ENCODE measurements at places on chromosomes 3 and 15. TPM values are rescaled to one million over a fixed set of nuclear protein-coding genes. Genes with fewer than 3 reads are reported as not detected.

Gene SLC9C1
- not detected for total RNA-seq

Gene ADAMTSL3
- 3.0 TPM for total RNA-seq

Gene PLA2G4D
- total RNA-seq, result not detected

Gene MESP2
- total RNA-seq, result not detected

Gene TMEM212
- not detected for total RNA-seq

Gene CLDN18
- total RNA-seq, result not detected

Gene IQCF5
- total RNA-seq, result not detected

GRCh38 chr3:194307849-194308248, 43.3 kb downstream of the CPN2 start:
- no peaks in the 10 kb centered on the region for H3K36me3 ChIP-seq
- H3K4me1 ChIP-seq, result no peaks in the 10 kb centered on the region
- no peak overlapping the region for H3K27ac ChIP-seq
- H3K27me3 ChIP-seq, result peaks cover 72% of the 10 kb centered on the region

GRCh38 chr3:70094197-70094596, 94.7 kb downstream of the SAMMSON start:
- no peak overlapping the region for H3K27ac ChIP-seq
- DNase-seq, result no peak
- H3K36me3 ChIP-seq, result no peaks in the 10 kb centered on the region
- no peak overlapping the region for H3K4me3 ChIP-seq
- no peaks in the 10 kb centered on the region for H3K4me1 ChIP-seq

DNA sequence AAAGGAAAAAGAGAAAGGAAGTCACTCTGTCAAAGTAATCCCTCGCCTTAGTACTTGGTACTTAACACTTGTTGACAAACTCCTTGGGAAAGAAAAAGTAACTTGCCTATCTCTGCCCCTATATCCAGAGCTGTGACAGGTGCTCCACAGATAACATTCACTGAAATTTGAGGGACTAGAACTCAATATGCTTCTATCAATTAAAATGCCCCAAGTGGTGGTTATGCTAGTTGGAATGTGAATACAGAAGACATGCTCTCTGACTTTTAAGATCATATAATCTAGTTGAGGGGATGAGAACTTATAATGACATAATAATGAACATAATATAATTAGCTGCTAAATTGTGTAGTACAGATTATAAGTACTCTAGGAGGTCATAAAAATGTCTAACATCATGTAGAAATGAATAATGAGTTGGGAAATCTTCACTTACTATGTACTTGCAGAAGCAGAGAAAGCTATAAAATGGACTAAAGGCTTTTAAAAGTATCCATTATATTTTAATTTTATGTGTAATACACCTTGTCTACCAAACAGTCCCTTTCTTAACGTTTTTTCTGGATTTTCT, 153.1 kb upstream of the CCDC54 start:
- H3K27ac ChIP-seq, result no peak overlapping the region
- H3K4me3 ChIP-seq, result no peak overlapping the region
- H3K36me3 ChIP-seq, result no peaks in the 10 kb centered on the region
- H3K4me1 ChIP-seq, result peaks cover 10% of the 10 kb centered on the region
- DNase-seq, result no peak

DNA sequence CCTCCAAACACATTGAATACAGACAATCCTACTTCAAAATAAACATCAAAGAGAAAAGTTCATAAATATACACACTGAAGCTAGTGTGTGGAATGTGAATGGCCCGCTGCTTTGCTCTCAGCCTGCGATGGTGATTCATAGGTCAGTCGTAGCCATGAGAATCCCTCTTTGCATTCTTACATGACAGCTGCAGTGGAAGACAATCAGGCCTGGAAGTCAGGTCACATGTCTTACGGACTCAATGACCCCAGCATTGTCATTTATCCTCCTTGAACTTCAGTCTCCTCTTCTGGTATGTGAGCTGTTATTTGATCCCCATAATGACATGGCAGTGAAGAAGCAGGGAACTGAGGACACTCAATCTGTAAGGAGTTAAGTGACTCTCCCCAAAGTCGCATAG, 217.8 kb upstream of the EOMES start:
- H3K27ac ChIP-seq, result no peak overlapping the region
- H3K36me3 ChIP-seq, result no peaks in the 10 kb centered on the region
- peak; percentile 57 for DNase-seq
- no peaks in the 10 kb centered on the region for H3K4me1 ChIP-seq
- H3K27me3 ChIP-seq, result no peaks in the 10 kb centered on the region

DNA sequence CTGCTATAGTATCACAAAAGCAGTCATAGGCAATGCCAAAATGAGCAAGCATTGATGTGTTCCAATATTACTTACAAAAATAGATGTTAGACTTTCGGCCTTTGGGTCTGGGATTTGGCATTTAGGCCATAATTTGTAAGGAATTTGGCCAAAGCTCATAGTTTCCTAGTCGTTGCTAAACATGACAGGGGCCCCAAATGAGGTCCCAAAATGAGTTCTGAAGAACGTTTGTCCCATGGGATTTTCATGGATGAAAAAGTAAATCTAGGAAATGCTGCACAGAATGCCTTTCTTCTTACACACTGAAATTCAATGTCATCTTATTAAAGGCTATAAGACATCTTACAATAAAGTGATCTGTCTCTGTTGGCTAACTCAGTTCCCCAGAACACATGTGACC, 456.0 kb downstream of the CNTN4 start:
- H3K36me3 ChIP-seq, result no peaks in the 10 kb centered on the region
- no peak for DNase-seq
- H3K4me3 ChIP-seq, result no peak overlapping the region
- no peaks in the 10 kb centered on the region for H3K27me3 ChIP-seq

GRCh38 chr3:76134166-76134565, 348.8 kb upstream of the ZNF717 start:
- peak; percentile 8 for DNase-seq
- H3K4me1 ChIP-seq, result no peaks in the 10 kb centered on the region
- no peaks in the 10 kb centered on the region for H3K36me3 ChIP-seq
- no peaks in the 10 kb centered on the region for H3K27me3 ChIP-seq

DNA sequence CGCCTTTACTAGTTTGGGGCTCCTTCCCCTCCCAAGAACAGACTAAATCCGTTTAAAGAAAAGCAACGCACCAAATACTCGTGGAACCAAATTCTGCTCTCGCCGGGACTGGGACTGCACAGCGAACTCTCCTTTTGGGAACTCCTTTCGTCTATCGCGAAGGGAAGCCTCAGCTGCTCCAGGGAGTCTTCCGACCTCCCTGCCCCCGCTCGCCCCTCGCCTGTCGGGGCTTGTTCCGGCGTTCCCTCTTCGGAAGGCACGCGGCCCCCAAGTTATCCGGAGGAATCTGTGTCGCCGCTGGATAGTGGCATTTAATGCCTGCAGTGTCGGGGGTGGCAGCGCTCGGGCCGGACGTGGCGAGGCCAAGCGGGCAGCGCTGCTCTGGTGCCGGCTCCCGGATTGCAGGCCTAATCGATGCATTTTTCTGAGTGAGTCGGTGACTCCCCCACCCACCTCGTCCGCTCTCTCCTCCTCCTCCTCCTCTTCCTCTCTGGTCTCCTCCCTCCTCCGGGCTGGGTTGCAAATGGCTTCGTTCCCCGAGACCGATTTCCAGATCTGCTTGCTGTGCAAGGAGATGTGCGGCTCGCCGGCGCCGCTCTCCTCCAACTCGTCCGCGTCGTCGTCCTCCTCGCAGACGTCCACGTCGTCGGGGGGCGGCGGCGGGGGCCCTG, at the start of gene TRIM71:
TRIM71 (plus strand) TSS at position 440 of the 671 bp plus-strand sequence; CDS start at position 524, 84 bp downstream.
- no peak for DNase-seq
- peaks cover 69% of the 10 kb centered on the region for H3K27me3 ChIP-seq
- no peak within 1 kb of the TSS for H3K27ac ChIP-seq
- H3K4me1 ChIP-seq, result peaks cover 4% of the 10 kb centered on the region

DNA sequence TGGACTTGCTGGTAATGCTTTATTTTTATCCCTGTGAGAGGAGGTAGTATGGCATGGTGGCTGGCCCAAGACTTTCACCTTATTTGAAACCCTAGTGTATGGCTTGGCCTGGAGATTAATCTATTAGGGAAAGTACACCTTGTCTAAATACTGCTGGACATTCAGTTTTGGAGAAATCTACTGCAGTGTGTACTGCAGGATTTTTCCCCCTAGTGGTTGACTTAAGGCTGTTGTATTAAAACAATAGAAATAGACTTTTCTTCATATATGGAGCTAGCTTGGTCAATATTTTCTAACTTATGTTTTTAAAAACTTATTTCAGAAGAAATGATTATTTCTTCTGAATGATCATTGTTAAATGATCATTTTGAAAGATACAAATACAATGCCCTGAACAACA, 13.9 kb upstream of the SLITRK3 start:
- no peak for DNase-seq
- H3K27me3 ChIP-seq, result no peaks in the 10 kb centered on the region

DNA sequence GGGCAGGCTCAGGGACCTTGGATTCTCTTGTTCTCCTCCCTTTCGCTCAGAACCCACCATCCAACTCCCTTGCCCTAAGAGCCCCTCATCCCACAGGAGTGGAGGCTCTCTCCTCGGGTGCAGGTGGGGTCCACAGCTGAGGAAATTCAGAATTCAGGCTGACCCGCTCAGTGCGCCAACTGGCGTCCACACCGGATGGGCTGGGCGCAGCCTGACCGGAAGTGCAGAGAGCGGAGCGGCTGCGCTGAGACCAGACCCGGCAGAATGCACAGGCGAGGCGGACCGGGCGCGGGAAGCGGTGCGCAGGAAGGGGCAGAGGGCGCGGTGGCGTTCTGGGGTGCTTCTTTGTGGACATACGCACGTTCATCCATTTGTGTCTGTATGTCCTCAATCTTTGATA, 210.4 kb upstream of the NDN start:
- no peaks in the 10 kb centered on the region for H3K36me3 ChIP-seq
- H3K4me1 ChIP-seq, result no peaks in the 10 kb centered on the region
- no peak for DNase-seq
- H3K4me3 ChIP-seq, result peak overlapping the region; percentile 42
- no peak overlapping the region for H3K27ac ChIP-seq
- H3K27me3 ChIP-seq, result no peaks in the 10 kb centered on the region

DNA sequence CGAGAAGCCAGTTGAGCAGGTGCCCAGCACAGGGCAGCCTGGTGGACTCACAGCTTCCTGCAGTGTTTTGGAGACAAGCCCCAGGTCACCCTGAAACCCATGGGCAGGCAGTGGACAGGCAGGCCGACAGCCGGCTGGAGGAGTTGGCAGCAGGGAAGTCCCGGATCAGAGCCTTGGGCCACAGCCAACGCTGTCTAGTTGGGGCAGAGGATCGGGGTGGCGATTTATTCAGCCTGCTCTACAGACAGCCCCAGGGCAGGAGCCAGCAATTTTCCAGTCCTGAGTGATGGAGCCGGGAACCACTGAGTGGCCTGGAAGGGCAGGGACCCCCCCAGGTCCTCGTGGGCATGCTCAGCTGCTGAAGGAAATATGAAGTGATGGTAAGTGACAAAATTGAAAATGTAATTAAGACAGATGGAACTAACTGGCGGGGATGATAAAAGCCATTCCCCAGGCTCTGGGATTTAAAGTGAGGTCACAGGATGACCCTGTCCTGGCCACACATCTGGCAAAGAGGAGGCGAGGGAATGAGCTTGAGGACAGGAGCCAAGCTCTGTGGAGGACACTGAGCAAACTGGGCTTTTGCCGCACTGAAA, 34.4 kb upstream of the TBC1D21 start:
- DNase-seq, result no peak
- H3K4me3 ChIP-seq, result no peak overlapping the region
- H3K27ac ChIP-seq, result no peak overlapping the region
- no peaks in the 10 kb centered on the region for H3K4me1 ChIP-seq
- H3K36me3 ChIP-seq, result no peaks in the 10 kb centered on the region
- H3K27me3 ChIP-seq, result peaks cover 55% of the 10 kb centered on the region

DNA sequence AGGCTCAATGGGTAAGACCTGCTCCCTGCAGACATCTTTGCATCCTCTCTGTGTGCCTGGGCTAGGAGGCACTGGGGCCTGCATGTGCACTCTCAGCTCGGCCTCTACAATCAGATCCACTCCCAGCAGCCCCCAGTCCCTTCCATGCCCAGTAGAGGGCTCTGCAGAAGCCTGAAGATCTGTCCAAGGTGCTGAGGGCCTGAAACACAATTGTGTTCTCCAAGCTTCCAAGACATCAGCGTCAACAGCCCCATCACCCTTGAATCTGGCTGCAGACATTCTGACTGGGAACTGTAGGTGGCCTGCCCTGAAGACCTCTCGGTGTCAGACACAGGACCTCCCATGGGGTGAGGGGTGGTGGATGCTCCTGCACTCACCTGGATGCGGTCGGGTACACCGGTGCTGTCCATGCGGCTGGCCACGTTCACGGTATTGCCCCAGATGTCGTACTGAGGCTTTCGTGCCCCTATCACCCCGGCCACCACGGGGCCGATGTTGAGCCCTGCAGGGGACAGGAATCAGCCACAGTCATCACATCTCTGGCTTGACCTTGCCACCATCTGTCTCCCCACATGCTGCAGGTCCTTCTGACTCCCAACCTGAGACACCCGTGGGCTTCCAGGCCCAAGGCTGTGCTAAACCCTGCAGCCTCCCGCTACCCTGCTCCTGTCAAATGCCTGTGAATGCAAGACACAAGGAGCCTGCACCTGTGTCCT, 84.7 kb downstream of the SEC22A start:
- no peaks in the 10 kb centered on the region for H3K36me3 ChIP-seq
- H3K27me3 ChIP-seq, result no peaks in the 10 kb centered on the region
- H3K27ac ChIP-seq, result no peak overlapping the region
- H3K4me3 ChIP-seq, result no peak overlapping the region
- no peaks in the 10 kb centered on the region for H3K4me1 ChIP-seq
- DNase-seq, result peak; percentile 30

DNA sequence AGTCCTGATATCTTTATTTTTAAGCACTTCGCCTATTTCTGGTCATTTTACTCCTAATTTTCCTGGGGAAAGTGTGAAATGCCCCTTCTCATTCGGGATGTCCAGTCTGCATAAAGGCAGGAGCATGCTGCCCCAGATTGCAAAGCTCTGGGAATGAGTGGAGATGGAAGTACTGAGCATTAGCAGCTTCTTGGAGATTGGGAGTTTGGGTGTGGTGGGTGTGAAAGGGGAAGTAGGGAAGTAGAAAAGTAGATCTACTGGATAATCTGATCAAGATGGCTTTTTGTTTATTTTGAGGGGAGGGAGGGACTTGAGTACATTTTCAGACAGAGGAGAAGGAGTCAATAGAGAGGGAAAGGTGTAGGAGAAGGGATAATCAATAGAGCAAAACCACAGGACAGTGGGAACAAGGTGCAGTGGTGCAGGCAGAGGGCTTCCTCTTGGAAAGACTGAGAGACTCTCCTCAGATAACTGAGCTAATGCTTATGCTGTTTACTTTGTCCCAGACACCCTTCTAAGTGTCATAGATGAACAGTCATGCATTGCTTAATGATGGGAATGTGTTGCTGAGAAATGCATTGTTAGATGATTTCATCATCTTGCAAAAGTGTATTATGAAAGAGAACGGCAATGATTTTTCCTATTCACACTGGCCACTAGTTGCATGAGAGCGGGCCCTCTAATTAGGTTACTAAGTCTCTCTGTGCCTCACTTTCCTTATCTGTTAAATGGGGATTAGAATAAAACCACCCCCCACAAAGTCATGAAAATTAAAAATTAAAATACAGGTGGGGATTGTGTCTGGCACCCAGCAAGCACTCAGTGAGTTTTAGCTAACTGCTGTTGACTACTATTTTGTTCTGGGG, 45.5 kb downstream of the PHLDB2 start:
- H3K27me3 ChIP-seq, result no peaks in the 10 kb centered on the region
- H3K27ac ChIP-seq, result peak overlapping the region; percentile 95
- DNase-seq, result peak; percentile 97
- H3K4me3 ChIP-seq, result no peak overlapping the region
- H3K36me3 ChIP-seq, result peaks cover 22% of the 10 kb centered on the region
